ENCODE measurements at places on chromosomes 1 and 21.
A peak's percentile ranks its signal among the peaks of the same experiment; 100 is the strongest.

DNA sequence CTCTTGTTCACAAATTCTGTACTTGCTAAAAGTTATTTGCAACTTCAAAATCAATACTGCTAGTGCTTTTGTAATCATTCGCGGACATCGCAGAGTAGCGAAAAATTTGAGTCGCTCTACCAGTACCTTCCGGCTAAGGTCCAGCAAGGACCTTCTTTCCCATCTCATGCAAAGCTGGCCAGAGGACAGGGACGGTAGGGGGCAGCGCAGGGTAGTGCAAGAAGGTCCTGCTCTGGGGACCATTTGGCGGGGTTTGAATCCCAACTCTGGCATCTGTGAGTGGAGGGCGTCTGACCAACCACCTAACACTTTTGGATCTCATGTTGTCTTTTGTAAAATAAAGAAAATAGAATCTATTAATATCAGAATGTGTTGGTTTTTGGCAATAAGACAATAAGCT is 258.3 kb downstream of the SPATA17 start:
- no peak for ATAC-seq

DNA sequence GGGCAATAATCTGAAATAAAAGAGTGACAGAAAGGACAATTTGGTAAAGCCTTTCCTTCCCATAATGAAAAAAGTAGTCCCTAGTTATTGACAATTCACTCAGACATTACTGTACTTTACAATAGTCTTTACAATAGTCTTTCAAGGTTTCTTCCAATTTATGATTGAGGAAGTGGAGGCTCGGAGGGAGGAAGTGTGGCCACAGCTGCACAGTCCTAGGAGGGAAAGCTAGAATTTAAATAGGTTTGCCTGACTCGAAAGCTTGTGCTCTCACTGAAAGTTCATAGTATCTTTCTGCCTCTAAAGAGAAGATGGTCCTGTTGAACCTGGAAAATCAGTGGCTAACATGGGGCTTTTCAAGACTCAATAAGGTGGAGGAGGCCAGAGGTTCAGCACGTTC is 203.2 kb downstream of the SDCCAG8 start:
- ATAC-seq, result no peak

DNA sequence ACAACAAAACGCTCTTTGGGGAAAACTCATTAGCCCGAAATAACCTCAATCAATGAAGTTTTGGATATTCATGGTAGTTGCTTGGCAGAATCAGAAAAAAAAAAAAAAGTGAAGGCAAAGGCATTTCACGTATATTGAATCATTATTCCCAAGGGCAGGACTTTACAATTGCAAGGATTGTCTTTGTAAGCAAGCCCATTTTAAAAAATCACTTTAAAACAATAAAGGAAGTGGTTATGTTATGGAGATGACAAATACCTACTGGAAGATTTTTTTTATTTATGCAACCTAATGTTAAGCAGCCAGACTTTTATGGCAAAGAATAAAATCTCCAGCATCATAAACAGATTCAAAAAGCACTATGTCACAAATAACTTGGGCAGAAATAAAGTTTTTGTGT is 9.3 kb downstream of the GJB4 start:
- ATAC-seq, result no peak

DNA sequence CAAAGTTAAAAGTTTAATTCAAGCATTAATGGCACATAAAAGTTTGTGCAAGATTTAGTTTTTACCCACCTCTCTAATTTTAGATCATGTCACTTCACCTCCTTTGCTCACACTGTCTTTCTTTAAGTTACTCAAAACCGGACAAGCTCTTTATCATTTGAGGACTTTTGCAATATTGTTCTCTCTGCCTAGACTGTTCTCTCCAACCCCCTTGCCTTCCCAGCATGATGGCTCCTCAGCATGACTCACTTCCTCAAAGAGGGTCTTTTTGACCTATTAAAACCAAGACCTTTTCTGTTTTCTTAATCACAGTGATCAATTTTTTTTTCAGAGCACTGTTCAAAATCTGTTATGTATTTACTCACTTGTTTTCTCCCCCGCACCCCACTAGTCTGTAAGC is 61.3 kb downstream of the XKR8 start:
- no peak for ATAC-seq

GRCh38 chr1:21157868-21158267 is 18.8 kb downstream of the EIF4G3 start:
- ATAC-seq, result no peak

GRCh38 chr1:222000131-222000530 is 258.2 kb upstream of the DUSP10 start:
- ATAC-seq, result no peak

- ATAC-seq, result no peak
Observed at GRCh38 chr21:14901482-14901958, 163.3 kb downstream of the NRIP1 start.

GRCh38 chr1:53130878-53131589 is 11.4 kb downstream of the SLC1A7 start:
- no peak for ATAC-seq

GRCh38 chr1:186420923-186421322 is 40.0 kb downstream of the PDC start:
- ATAC-seq, result no peak

DNA sequence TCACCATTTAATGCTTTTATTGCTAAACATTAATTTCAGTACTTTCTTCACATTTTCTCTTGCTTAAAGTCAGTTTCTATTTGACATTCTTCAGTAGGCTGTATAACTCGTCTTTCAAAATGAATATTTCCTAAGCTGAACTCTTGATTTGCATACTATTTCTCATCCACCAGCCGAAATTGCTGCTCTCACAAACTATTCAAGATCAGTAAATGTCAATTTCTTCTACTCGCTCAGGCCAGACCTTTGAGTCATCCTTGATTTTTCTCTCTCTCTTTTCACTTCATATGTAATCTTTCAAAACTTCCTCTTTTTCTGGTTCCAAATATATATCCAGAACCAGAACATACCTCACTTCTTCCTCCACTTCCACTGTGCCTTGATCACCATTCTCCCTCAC is 990.0 kb downstream of the KCNT2 start:
- ATAC-seq, result no peak

GRCh38 chr1:202281316-202282024 is 60.3 kb downstream of the UBE2T start:
- ATAC-seq, result no peak

- no peak for ATAC-seq
Observed at GRCh38 chr1:117685936-117686806, 80.3 kb downstream of the TENT5C start.

DNA sequence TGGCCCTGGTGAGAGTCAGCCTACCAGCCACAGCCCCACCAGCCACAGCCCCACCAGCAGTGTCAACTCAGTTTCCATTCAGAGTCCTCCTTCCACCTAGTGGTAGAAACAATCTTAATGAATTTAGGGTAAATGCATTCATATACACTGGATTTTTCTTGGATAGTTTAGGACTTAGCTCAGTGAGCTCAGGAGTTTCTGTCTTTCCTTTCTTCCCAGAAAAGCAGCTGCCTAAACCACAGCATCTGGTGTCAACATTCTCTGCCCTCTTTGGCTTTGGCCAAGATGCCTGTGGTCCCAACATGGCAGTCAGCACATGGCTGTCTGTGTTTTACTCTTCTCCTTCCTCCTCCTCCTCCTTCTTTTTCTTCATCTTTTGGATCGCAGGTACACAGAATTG is 94.0 kb downstream of the CLIC6 start:
- no peak for ATAC-seq

DNA sequence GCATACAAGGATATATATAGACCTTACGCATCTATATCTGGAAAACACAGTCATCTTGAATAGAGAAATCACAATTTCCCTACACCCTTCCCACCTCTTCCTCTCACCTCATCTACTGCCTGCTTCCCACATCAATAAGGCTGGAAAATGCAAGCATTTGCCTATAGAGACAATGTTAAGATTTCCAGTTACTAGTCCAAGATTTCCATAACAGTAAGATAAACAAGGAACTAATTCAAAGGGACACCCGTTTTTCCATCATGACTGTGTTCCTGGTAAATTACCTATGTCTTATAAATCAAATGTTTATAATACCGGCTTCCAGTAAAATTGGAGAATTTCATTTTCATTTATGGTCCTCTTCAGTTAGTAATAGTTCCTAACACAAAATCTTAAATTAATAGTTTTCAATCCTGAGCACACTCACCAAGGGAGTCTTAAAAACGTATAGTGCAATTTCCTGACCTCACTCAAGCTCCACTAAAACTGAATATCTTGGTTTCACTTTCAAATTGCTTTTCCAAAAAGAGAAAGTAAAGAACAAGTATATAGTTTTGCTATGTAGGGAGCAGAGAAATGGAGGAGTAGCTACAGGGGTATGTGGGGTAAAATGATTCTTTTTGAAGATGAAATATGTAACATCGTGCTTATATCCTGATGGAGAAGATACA is 398.7 kb downstream of the PLPP3 start:
- ATAC-seq, result no peak

DNA sequence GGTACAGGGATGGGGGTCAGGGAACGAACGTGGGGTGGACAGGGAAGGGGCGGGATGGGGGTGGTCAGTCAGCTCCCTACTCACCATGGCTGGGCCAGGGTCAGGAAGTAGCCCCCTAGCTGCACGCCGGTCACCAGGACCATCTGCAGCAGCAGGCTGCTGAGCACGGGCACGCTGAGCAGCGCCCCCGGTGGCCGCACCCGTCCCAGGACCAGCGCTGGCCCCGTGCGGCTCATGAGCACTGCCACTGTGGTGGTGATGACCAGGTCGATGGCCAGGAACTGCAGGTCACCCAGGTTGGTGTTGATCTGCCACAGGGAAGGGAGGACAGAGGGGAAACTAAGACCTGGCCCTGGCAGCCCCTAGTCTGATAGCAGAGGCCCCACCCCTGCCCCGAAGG is 6.5 kb upstream of the MFAP2 start:
- no peak for ATAC-seq

- ATAC-seq, result peak; percentile 50
Observed at GRCh38 chr21:33360281-33360680, 35.5 kb downstream of the IFNAR1 start.

- no peak for ATAC-seq
Observed at GRCh38 chr1:95339377-95339776, 105.4 kb downstream of the RWDD3 start.

DNA sequence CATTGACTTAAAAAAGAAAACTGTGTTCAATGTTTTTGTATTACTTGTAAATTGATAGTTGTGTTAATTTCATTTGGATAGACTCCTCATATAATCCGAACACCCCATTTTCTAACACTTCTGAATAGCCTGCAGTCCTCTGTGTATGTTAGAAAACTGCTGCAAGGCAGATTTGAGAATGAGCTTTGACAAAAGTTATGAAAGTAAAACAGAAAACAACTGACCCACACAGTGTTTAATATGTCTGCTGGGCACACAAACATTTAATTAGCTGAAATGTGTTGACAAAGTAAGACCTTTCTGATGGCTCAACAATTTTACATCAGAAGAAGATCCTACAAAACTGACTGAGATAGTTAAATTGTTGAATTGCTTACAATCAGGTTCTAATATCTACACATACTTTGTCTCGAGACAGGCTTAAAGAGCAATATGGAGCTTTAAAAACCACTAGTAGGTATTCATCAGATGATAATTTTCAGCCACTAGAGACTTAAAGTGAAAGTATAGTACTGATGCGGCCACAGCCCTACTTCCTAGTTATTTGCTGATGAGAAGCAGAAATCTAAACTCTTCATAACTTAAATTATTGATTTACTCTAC is 40.0 kb upstream of the PRMT6 start:
- ATAC-seq, result no peak

GRCh38 chr21:36706951-36707762 is 8.2 kb downstream of the SIM2 start:
- ATAC-seq, result no peak

GRCh38 chr21:25552856-25553255 is 54.4 kb downstream of the MRPL39 start:
- ATAC-seq, result no peak

DNA sequence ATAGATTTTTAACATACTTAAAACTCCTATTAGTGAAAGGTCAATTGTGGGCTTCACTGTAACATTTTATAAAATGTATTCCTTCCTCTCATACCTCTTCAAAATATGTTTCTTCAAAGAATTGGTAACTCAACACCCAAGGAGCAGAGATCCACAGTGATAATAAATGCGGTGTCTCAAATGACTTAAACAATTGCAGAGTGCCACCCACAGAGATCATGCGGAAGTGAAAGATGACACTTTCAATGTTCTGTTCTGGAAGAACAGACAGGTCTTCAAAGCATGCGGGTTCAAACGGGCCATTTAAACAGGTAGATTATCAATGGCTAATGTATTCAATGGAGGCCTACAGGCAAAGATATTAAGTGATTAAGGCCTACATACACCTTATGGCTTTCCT is 157.0 kb upstream of the GREM2 start:
- ATAC-seq, result no peak

DNA sequence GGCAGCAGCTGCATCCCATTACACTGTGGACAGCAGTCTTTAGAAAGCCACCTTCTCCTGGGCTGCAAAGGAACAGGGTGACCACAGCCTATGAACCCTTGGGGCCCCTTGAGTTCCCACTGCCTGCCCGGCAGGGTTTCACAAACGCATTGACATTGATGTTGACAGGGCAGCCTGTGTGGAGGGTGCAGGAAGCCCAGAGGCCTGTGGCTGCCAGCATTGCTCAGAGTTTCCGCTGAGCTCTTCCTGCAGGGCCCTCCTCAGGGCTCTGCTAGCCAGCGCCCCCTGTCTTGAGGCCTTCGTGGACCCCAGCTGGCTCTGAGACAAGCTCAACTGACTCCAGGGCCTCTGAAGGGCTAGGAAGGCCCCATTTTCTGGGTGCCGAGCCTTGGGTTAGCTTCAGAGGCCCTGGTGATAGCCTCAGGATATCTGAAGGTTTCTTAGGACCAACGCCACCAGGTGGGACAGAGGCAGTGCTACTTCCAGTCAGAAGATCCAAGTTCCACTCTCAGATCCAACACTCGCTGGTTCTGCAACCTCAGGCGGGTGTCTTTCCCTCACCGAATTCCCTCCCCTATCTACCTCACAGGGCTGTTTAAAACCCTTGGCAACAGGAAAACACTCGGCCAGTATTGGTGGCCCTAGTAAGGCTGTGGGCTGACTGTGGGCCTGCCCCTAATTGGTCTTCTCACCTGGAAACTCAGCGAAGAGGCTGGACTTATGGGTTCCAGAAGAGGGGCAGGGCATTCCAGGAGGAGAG is 27.2 kb upstream of the EPS8L3 start:
- peak; percentile 42 for ATAC-seq

GRCh38 chr1:245997471-245998258 is 509.4 kb downstream of the SMYD3 start:
- ATAC-seq, result peak; percentile 55

GRCh38 chr1:108541861-108542260 is 18.0 kb upstream of the EEIG2 start:
- ATAC-seq, result no peak

DNA sequence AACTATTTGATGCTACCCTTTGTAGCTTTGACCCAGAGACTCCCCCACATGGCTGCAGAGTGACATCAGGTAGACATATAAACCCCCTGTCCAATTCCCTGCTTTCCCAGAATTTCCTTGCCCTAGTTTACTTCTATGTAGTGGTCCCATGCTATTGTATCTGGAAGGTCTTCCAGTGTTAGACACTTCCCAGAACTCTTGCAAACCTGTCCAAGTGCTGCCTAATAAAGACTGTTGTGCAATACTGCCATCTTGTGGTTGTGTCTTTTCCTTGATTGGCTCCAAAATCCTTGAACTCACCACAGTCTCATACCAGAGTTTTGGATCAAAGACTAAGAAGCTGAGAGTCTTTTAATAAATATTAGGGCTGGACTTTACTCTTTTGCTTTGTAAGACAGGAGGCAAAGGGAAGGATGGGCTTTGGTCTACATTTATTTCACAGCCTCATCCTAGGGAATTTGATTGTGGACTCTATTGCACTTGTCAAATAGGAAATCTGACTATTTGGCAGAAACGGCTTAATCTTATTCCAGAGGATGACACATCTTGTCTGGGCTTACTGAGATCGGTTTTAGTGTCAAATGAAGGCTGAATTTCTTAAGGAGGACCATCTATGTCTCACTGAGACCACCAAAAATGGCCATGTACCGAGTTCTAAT is 169.9 kb downstream of the LRRC7 start:
- ATAC-seq, result peak; percentile 25
